ENCODE measurements at places on chromosomes 13 and 19.

DNA sequence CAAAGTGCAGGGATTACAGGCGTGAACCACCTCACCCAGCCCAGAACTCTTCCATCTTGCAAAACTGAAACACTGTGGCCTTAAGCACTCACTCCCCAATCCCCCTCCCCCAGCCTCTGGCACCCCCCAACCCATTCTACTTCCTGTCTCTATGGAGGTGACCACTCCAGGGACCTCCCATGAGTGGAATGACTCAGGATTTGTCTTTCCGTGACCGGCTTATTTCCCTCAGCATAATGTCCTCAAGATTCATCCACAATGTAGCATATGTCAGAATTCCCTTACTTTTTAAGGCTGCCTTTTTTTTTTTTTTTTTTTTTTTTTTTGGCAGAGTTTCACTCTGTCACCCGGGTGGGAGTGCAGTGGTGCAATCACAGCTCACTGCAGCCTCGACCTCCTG lies 3.6 kb upstream of the F2RL3 start:
- no peak for DNase-seq

GRCh38 chr13:21905486-21905885 lies 234.6 kb downstream of the FGF9 start:
- DNase-seq, result peak; percentile 29

DNA sequence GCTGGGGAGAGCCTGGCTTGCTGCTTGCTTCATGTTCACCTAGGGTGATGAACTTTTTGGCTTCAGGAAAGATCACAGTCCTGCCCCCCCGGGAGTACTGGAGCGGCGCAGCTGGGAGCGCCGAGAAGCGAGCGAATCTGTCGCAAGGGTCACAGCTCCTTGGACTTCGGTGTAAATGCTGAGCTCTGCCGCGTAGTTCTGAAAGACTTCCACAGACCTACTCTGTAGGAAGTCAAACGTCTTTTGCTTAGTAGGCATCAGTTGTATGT lies 2.7 kb downstream of the ING1 start:
- no peak for DNase-seq

DNA sequence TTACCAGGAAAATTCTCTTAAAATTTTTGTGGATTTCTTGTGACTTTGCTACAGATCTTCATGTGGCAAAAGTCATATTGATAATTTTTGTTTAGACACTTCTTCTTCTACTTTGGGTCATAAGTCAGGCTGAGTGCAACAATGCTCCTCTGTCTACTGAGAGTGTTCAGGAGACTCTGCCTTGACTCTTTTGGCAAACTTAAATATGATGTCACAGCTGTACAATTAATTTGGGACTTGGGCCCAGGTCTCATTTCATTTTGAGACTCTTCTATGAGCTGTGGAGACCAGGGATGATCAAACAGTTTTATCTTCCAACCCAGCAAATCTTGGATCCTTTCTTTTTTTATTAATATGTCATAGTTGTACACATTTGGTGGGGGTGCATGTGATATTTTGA lies 19.7 kb upstream of the IPO5 start:
- no peak for DNase-seq

DNA sequence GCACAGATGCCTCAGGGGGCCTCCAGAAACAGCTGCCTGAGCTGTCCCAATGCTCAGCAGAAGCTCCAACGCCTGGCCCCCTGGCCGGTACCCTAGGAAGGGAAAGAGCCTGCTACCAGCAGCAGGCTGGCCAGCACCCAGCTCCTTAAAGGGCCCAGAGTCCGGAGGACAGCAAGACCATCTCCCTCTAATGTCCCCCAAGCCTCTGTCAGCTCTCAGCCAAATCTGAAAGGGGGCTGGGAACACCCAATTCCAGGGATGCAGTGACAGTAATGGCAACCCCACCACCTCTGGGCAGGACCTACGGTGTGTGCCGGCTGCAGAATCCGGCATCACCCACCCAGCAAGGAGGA lies 4.2 kb downstream of the PPP6R1 start:
- DNase-seq, result no peak

DNA sequence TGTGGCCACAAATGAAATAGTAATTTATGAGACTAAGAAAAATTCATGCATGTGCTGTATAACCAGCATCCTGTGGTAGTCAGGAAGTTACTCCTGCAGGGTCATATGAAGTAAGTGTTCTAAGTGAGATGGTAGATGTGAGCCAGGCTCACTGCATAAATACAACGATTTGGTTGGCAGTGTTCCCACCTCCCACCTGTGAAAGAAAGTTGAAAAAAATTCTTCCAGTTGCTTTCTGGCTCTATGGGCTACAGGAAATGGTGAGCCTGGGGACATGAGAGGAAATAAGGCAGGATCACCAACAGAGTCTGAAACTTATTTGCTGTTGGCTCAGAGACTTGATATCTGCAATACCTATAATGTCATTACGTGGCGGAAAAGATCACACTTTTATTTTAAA lies 301.7 kb upstream of the SPRY2 start:
- DNase-seq, result no peak

GRCh38 chr19:41298348-41298964 lies 11.5 kb upstream of the CCDC97 start:
- DNase-seq, result peak; percentile 93

DNA sequence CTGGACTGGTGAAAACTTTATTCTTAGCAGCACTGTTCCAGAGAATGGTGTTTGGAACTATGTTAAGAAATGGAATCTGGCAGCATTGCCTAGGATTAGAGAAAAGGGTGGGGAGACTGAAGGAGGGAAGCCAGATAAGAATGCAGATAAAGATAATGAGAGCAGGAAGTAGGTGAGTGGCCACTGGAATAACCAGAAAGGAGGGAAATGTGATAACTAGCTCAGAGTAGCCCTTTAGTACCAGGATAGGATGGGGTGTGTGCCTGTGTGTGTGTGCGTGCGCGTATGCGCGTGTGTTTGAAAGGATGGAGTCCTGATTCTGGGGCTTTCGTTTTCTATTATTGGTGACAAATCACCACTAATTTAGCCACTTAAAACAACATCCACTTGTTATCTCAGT lies 33.4 kb upstream of the FRY start:
- no peak for DNase-seq

GRCh38 chr13:38759390-38759789 lies 72.5 kb downstream of the FREM2 start:
- DNase-seq, result no peak

Data from AG10803 (cell line).